ENCODE measurements at places on chromosomes 3 and 15.

DNA sequence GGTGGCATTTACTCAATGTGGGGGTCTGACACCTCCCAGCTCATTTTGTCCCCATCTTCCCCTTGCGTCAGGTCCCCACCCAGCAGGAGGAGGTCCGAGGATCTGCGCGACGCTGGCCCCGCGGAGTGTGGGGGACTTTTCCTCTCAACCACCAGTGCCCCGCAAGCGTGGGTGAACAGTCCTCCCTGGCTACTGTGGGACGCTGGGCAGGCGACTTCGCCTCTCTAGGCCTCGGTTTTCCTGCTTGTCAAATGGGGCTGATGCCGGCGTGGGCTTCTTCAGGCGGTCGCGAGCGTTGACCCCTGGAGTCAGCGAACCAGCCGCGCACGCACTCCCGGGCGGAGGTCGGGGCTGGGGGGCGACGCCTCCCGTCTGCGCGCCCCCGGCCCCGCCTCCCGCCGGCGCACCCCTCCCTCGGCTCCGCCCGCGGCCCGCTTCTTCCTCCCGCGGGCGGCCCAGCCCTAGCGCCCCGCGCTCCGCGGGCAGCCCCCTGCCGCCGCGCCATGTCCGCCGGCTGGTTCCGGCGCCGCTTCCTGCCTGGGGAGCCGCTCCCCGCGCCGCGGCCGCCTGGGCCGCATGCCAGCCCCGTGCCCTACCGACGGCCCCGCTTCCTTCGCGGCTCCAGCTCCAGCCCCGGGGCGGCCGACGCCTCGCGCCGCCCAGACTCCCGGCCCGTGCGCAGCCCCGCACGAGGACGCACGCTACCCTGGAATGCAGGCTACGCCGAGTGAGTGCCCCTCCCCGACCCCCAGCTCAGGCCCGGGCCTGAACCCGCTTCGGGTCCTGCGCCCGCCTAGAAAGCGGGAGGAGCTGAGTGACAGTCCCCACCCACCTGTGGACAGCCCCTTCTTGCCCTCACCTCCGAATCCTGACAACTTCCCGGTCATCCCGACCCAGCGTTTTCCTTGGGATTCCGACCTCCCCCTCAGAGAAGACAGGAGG, at the start of gene PPM1M:
TSS of gene PPM1M (plus strand) at position 438 of the 942 bp plus-strand sequence. CDS start at position 504, 66 bp downstream.
- peak; percentile 60 for DNase-seq

- DNase-seq, result no peak
Observed at GRCh38 chr3:13548696-13549622, at the start of gene FBLN2. FBLN2 (plus strand) TSS chr3:13549125; CDS start chr3:13570356, 21,231 bp downstream.

DNA sequence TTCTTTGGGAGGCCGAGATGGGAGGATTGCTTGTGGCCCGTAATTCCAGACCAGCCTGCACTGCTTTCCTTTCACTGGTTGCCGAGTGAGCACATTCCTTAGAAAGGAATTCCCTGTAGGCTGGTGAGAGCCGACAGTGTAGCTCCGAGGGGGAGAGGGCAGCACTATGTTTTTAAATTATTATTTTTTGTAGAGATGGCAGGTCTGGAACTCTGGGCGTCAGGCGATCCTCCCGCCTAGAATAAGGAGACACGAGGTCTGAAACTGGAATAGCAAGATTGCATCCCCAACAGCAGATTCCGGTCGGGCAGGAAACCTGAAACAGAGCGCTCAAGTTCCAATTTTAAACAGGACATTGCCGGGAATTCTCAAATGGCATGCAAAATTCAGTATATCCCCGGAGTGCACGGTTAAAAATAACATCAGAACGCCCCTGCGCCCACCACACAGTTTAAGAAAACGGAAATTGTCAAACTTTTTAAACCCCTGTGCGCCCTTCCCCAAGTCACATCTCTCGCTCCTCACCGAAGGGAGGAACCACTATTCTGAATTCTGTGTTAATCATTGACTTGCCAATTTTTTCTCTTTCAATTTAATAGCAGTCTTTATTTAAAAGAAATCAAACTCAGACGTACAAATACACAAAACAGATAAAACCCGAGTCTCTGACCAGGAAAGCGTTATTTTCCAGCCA, 643 bp upstream of the RNU5B-1 start:
- DNase-seq, result peak; percentile 50

GRCh38 chr3:72947715-72948490, 48.7 kb upstream of the PPP4R2 start:
- no peak for DNase-seq

- peak; percentile 89 for DNase-seq
Observed at GRCh38 chr3:52202384-52203077, 4.6 kb downstream of the ALAS1 start.

DNA sequence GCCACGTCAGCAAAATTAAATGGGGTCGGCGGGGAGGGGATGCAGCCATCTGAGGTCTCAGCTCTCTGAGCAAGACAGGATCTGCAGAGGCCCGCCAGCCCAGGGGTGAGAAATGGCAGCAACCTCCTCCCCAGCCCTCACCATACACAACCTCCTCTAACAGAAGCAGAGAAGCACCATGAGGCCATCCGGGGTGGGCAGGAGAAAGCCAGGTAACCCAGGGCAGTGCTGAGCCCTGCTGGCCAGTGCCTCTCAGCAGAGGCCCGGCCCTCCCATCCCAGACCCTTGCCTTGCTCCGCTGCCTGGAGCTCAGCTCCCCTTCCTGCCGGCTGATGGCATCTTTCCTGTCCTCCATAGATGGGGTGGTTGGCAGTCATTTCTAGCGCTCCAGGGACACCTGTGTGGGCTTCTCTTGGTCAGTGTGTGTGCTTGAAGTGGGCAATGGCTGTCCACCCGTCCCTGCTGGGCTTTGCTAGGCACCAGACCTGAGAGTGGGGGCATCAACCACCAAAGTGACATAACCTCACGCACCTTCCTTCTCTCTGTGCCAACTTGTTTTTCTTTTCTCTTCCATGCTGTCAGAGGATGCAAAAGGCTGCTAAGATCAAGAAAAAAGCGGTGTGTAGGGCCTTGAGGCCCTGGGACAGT, 175.8 kb downstream of the NSMCE3 start:
- no peak for DNase-seq

DNA sequence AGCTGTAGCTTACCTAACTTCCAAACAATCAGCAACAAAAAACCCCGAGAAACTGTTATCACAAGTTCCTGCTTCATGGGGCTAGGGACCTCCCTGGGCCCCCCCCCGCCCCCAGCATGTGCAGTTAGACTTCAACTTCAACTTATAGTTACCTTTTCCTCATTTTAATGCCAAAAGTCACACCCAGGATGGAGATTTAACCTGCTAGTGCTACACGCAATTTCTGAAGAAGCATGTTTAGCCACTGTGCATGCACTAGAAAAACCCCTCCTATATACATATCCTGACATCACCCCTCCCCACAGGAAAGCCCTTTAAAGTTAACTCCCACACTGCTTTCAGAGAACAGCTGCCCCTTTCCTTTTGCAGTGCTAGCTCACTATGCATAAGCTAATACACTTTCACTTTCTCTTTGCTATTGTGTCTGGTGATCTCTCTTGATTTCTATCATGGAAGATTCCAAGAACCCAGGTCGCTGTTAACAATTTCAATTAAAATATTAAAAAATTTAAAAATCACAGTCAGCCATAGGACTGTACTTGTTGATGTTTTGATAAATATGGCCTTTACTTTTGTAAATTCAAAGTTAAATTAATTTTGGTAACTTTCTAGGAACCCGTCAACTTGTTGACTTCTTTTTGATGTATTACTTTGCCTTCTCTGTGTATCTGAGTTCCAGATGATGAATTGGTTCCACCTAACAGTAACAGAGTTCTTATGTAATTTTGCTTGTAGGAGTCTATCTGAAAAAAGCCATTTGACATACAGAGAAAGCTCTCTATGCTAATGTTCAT, 75.2 kb upstream of the ACAD9 start:
- no peak for DNase-seq

DNA sequence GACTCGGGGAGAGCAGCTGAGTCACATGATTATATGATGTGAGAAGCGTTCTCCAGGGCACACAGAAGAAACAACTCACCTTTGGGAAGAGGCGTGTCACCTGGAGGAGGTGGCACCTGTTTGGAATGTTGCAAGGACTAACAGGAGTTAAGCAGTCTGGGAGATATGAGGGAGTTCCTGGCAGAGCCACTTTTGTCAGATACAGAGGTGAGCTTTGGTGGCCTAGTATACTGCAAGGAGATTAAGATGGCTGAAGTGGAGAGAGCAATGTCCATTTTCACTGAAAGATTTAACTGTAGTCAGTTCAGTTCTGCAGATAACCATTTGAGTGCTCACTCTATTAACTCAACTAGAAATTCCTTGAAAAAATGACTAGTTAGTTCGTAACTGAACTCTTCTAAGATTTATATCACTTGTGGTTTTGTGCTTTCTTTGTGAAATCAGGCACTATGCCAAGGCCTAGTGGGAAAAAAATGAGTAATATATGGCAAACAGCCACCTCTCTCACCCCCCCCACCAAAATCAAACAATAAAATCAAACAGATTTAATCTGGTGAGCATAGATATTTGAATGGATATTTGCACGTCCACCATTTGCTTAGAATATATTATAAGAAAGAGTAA, 61.3 kb downstream of the CRYBG3 start:
- no peak for DNase-seq

- peak; percentile 72 for DNase-seq
Observed at GRCh38 chr3:195909644-195910498, 1.5 kb upstream of the TNK2 start.

- DNase-seq, result no peak
Observed at GRCh38 chr15:25849157-25849921, 13.8 kb downstream of the ATP10A start.

GRCh38 chr3:108182339-108182738, 39.9 kb downstream of the IFT57 start:
- no peak for DNase-seq

GRCh38 chr3:86954747-86955146, 36.2 kb downstream of the VGLL3 start:
- DNase-seq, result no peak

DNA sequence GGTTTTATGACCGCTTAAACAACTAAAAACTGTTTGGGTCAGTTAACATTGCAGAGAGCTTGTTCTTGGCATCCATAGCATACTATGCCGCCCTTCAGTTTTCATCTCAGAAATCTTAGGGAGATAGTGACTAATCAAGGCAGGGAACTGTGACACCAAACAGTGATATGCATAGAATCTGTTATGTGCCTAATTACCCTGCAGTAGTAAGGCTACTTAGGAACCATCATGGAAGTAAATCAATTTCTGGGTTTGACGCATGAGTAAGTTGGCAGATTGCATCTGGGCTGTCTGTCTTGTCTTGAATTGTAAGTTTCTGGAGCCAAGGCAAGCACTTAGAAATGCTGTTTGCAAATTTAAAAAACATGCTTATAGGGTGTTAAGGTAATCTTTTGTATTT, 22.5 kb downstream of the KCTD6 start:
- no peak for DNase-seq

GRCh38 chr3:126259411-126260391, 79.3 kb upstream of the ALDH1L1 start:
- DNase-seq, result no peak

DNA sequence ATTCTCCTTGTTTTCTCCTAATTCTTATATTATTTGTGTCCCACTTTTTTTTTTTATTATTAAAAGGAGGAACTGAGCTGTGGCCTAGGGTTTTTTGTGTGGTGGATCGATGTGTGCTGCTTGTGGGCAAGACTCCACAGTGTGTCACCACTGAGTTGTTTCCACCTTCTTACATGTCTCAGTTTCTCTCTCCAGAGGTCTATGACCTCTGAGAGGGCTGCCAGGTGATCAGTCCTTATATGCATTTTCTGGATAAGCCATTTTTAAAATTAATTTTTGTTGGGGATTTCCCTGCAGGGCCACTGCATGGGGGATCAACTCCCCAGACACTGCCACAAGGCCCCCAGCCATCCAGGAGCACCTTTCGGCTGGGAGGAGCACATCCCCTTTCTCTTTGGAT, 27.8 kb downstream of the IQCF6 start:
- DNase-seq, result no peak

DNA sequence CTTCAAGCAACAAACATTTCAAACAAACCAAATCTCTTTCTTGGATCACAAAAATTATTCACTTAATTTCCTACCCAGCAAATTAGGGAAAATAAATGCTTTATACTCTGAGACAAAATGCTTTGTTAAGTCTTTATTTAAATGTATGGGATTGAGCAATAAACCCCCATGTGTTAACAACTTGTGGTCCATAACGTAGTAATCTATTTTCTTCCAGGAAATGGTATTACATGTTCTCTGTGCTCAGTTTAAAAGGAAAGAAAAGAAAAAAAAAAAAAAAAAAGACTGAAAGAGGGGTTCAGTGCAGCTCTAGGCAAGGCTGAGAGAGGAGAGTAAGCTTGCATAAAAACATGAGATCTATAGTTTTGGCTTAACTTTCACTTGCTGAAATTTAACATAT, 102.3 kb downstream of the PIK3CB start:
- no peak for DNase-seq

GRCh38 chr3:78848392-78849288, 919.2 kb downstream of the ROBO1 start:
- DNase-seq, result no peak

GRCh38 chr3:188174317-188175044, 20.5 kb downstream of the LPP start:
- DNase-seq, result no peak

- DNase-seq, result no peak
Observed at GRCh38 chr3:53547327-53547726, 52.9 kb downstream of the CACNA1D start.

DNA sequence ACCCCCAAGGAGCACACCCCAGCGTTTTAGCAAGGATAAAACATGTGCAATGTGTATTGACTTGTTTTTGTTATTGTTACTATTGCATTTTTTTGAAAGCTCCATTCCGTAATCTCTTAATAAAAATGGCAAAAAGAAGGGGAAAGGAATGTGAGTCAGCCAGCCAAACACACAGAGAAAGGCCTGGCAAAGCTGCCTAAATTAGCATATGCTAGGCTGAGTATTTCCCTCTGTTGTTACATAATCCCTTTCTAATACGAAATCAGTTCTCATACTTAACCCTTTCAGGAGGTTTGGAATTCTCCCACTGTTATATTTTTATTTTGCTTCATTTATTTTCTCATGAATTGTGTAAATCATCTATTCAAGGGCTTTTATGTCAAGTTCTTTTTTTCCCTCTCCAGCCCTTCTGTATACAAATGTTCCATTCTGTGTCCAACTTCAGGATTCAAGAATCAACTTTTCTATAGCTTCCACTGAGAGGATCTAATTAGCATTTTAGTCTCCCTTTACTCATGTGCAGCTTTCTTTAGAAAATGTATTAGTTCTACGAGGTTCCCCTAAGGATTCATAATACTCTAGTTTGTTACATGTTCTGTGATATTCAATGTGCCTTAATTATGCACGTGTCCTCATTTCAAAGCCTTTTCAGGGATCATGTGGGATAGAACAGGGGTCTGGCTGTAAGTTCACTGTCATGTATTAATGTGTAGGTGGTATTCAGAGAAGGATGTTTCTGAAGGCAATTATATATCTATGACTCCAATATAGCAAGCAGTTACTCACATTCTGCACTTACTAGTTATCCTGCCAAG, 9.2 kb downstream of the CADM2 start:
- DNase-seq, result no peak

DNA sequence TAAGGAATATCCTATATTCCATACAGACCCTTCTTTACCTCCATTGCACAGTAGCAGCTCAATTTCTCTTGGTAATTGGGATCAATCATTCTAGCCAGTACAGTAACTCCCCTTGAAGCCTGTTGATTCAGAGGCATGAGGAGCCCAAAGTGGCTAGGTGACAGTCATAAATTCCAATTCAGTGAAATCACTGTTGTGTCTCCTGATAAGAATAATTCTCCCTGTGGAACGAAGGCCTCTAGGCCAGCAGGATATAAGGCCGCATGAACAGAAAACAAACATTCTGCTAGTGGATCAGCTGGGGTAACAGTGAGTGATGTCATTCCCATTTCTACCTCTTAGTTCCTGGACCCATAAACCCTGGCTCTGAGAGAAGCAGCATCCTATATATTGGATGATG, 696.3 kb downstream of the NR2F2 start:
- DNase-seq, result no peak

- no peak for DNase-seq
Observed at GRCh38 chr3:169104972-169105371, 558.5 kb downstream of the MECOM start.
